Activated naive CD8-positive, alpha-beta T cell treated with anti-CD3 and anti-CD28 coated beads, Interleukin-2, amount 10 ng/mL, durations not matched to agents 7 days and 5 days (primary cell): ENCODE measurements at places on chromosomes 12 and 14.

GRCh38 chr12:81998761-81999378, 239.7 kb upstream of the PPFIA2 start:
- no peak for DNase-seq

GRCh38 chr12:15777355-15778012, 11.7 kb downstream of the EPS8 start:
- no peak for DNase-seq

GRCh38 chr12:70180130-70180529, 63.1 kb upstream of the CNOT2 start:
- DNase-seq: no peak

DNA sequence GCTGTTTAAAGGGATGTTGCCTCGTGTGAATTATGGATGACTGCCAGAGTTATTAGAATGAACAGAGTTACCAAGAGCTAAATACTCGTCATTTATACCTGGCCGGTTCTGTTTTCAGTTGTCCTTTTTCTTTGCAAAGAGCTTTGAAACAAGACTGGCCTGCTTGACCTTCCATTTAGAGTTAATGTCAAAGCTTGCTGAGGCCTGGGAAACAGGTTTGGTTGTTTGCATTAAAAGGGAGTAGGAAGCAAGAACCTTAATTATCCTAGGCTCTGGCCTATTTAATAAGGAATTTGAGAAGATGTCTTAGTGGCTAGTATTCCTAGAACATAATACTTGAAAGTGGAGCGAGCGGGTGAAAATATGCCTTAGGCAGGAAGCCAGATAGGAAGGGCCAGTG, 233.3 kb downstream of the CACNA1C start:
- DNase-seq: no peak

DNA sequence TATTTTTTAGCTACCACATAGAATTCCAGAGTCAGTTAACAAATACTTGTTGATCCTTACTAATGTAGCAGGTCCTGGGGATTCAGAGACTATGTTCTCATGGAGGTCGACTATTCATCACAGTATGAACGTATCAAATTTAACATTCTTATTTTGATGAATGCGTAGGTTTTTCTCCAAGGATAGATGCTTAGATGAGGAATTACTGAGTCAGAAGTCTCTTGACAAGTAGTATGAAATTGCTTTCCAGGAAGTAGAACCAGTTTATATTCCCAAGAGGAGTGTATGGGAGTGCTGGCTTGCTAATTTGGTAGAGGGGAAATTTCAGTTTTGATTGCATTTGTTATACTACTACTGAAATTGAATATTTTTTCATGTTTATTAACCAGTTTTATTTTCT, 42.8 kb upstream of the CRADD start:
- DNase-seq: no peak

DNA sequence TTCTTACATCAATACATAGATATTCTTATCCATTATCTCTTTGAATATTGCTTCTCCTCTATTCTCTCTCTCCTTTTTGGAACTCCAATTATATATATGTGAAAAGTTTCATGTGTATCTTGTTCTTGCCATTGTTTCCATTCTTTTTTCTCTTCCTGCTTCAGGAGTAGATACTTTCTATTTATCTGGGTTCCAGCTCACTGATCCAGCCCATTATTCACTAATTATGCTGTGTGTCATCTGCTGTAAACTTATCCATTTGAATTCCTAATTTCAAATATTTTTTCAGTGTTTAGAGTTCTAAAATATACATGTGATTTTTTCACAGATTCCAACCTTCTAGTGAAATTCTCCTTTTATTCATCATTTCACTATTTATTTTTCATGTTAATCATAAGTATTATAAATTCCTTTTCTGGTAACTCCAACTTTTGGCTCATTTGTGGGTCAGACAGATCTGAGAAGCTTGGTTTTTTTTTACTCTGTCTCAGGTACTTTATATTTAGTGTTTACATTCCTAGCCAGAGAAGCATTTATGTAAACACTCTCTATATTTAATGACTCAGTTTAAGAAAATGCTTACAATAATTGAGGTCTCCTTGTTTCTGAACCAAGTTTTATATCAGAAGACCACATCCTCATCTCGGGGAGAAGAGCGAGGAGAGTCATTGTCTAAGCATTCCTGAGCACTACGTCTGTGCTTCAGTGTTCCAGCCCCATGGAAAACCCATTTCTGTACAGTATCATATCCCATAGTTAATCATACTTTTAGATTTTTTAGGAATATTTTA, 15.9 kb upstream of the AMIGO2 start:
- DNase-seq: no peak

- no peak for DNase-seq
Measured at GRCh38 chr12:71947645-71948105, 9.0 kb downstream of the TPH2 start.

DNA sequence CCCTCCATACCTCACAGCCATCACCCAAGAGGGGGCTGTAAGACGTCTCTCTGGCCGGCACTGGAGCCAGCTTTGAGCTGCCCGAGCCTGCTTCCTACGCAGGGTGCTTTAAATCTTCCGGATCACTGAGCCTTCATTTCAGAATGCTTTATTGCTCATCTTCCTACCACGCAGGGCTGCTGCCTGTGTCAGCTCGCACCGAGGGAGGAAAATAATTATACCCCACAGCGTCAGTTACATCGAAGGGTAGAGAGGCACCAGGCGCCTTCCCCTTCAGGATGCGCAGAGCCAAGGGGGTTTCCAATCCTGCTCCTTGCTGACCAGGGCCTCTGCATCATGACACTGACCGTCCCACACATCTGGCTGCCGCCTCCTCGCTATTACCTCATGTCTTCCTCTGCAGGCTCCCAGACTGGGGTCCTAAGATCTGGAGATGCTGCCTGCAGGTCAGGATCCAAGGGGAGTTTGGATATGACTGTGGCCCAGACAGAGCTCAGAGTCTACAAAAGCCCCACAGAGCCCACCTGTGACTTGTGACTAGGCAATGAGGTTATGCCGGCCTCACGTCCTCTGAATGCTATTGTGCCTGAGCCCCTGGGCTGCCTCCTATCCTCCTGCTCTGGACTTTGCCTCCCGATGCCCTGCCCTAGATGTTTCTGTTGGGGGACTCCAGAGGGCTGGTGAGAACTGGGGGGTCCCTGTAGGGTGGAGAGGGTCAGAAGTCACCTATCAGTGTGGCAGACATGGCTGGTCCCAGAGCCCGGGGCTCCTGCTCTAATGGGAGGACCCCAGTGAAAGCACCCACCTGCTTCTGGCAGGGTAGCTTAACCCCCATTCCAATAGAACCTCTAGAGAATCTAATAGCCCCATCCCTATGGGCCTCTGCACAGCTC, 220.3 kb upstream of the RTL1 start:
- DNase-seq: no peak

GRCh38 chr14:104436741-104437701, 142.5 kb upstream of the C14orf180 start:
- DNase-seq: no peak

- no peak for DNase-seq
Measured at GRCh38 chr14:85702997-85703396, 173.1 kb downstream of the FLRT2 start.

GRCh38 chr12:513446-513845, 53.7 kb downstream of the B4GALNT3 start:
- DNase-seq: no peak

DNA sequence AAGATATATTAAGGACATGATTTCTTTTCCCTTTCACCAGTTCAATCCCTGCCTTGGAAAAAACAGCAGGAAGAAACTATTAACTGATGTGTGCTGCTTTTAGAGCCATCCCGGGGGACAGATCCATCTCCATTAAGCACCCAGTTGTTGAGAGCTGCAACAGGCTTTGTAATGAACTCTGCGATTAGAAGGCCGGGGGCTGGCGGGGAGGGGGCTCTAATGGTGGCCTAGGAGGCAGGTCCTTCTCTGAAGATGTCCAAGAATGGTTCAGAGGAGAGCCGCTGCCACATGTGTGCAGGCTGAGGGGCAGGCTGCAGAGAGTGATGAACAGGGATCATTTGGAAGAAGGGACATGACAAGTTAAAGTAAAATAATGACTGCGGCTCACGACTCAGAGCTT, 67.8 kb downstream of the GALNT8 start:
- no peak for DNase-seq

DNA sequence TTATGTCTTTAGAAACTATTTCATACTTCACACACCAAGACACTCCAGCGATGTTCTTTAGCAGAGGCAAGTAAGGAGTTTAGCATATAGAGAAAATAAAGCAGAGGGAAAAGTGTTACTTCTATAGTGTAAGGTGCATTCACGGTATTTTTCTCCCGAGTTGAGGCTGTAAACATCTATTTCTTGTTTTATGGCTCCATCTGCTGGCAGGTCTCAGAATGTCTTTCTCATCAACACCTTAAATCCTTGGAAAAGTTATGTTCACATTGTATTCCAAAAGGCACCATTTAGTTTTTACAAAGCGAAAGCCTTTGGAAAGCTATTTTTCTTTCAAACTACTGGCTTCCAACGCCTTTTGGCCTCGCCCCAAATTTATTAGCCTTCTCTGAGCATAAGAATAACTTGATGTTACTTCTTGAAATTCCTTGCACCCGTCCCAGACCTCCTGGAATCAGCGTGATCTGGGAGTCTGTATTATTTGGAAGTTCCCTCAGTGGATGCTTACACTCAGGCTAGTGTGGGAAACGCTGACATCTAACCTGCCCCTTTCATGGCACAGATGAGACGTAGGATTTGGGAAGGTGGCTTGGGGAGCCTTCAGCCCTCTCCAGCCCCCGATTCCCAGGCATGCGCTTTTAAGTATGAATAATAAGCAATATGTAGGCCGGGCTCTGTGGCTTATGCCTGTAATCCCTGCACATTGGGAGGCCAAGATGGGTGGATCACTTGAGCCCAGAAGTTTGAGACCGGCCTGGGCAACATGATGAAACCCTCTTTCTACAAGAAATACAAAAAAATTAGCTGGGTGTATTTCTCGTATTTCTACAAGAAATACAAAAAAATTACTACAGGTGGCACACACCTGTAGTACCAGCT, 1.9 kb upstream of the PIWIL1 start:
- DNase-seq: no peak

DNA sequence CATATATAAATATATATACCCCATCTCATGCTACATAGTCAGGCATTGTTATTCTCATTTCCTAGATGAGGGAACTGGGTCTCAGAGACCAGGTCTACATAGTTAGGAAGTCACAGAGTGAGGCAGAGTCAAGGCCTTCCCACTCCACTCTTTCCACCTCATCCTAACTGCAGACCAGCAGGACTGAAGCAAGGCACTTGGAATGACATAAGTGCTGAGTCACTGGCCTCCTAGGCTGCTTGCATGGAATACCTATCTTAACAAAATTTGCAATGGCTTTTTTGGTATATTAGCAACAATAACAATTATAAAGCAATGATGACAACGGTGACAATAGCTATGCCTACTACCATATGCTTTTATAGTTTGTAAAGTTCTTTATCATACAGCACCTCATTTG, 5.4 kb upstream of the ANO4 start:
- DNase-seq: no peak

- no peak for DNase-seq
Measured at GRCh38 chr14:74840603-74841030, 35.3 kb downstream of the PROX2 start.

DNA sequence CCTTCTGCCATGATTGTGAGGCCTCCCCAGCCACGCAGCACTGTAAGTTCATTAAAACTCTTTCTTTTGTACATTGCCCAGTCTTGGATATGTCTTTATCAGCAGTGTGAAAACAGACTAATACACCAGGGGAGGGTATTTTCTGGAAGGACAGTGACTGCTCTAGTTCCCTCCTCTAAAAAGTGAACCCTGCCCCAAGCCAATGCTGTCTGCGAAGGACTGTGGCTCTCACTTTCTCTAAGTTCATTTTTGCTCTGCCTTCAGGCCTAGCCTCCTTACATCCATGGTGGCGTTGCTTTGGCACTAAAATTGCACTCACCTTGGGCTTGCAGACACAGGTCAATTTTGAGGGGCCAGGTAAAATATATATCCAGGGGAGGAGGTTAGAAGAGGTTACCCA, 323.0 kb downstream of the VRK1 start:
- no peak for DNase-seq

GRCh38 chr12:118345355-118345754, 27.4 kb downstream of the TAOK3 start:
- DNase-seq: no peak

DNA sequence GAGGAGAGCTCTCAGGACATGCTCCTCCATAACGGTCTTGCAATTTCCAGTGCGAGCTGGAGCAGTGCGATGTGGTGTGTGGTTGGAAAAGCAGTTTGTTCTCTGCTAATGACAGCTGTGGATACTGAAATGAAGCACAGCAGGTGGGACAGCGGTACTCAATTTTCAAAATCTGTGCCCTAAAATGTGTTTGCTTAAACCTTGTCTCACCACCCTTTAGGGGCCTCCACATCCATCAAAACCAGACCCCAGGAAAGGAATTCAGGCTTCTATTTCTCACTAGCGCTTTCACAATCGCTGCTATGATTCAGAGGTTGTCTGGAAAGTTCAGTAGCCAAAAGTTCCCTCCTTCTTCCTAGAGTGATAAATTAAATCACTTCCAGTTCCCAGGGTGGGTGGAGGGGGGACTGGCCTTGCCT, 440.8 kb downstream of the EGLN3 start:
- DNase-seq: no peak

DNA sequence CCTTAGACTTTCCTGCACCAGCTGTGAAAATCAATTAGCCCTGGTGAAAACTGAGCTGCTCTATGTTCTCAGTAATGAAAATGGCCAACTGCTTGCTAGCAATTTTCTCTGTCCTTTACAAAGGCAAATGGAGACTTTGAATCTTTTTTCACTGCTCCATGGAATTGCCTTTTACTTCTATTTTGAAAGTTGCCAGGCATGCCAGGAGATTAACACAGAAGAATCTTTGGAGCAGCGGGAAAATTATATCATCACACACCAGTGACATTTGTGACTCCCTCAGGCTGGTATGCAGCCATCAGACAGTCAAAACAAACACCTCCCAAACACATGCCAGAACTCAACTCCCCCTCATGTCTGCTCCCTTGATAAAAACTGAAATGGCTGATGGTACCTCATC, 872.0 kb upstream of the FLRT2 start:
- DNase-seq: no peak

DNA sequence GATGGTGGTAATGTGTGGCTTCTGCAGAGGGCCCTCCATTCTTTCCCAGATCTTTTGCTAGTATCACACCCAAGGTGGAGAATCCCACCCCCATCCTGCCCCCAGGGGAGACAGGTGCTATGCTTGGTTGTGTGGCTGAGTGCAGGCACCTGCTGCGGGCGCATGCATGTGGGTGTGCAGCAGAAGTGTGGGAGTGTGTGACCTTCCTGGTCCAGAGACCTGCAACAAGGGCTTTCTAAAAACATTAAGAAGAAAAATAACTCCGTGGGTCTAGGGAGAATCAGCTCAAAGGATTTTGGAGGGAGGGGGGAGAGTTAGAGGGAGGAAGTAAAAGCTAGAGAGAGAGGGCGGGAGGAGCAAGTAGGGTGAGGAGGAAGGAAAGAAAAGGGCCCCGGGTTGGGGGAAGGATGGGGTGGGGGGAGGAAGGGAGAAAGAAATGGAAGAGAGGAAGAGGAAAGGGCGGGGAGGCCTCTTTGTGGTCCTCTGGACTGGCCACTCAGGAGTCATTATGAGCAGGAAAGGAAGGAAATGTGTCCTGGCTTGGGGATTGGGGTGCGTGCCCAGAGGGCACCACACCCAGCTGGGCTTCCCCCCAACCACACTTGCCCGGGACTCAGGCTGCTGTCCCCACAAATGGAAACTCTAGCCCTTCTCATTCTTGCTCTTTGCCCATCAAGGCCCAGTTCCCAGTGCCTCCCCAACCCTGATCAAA, 3.1 kb upstream of the FIGNL2 start:
- DNase-seq: no peak
